Neuronal stem cell (in vitro differentiated cells): ENCODE measurements at places on chromosomes 13 and 19.

DNA sequence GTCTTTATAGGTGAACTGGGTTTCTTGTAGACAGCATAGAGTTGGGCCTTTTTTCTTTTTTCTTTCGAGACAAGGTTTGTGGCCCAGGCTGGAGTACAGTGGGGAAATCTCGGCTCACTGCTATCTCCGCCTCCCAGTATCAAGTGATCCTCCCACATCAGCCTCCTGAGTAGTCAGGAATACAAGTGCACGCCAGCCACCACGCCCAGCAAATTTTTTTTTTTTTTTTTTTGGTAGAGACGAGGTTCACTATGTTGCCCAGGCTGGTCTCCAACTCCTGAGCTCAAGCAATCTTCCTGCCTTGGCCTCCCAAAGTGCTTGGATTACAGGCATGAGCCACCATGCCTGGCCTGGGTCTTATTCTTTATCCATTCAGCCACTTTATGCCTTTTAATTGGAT lies 5.1 kb upstream of the CALM3 start:
- H3K27me3 ChIP-seq = no peaks in the 10 kb centered on the region
- no peaks in the 10 kb centered on the region for H3K36me3 ChIP-seq
- no peaks in the 10 kb centered on the region for H3K4me1 ChIP-seq
- DNase-seq = no peak

DNA sequence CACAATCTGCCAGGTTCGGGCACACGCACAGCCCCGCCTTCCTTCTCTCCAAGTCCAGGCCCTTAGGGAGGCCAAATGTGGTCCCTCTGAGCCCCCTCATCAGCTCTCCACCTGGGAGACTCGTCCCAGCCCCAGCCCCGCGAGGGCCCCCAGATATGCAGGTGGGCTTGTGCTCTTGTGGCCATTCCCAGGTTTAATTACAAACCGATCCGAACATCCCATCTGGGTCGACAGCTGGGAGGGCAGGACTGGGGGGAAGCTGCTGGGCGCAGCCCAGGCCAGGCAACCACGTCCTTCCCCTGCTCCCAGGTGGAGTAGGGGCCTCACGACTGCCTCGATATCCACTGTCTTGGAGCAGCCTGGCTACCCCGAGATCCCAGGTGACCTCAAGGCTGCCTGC lies 7.5 kb upstream of the C2CD4C start:
- H3K4me3 ChIP-seq = no peak overlapping the region
- peaks cover 30% of the 10 kb centered on the region for H3K4me1 ChIP-seq
- no peak for DNase-seq
- H3K27ac ChIP-seq = no peak overlapping the region
- H3K36me3 ChIP-seq = no peaks in the 10 kb centered on the region

- DNase-seq = no peak
- H3K27ac ChIP-seq = no peak overlapping the region
- no peaks in the 10 kb centered on the region for H3K4me1 ChIP-seq
- peak overlapping the region; percentile 73 for H3K4me3 ChIP-seq
- no peaks in the 10 kb centered on the region for H3K36me3 ChIP-seq
Measured at GRCh38 chr13:102774214-102774568, 605 bp upstream of the TEX30 start.

DNA sequence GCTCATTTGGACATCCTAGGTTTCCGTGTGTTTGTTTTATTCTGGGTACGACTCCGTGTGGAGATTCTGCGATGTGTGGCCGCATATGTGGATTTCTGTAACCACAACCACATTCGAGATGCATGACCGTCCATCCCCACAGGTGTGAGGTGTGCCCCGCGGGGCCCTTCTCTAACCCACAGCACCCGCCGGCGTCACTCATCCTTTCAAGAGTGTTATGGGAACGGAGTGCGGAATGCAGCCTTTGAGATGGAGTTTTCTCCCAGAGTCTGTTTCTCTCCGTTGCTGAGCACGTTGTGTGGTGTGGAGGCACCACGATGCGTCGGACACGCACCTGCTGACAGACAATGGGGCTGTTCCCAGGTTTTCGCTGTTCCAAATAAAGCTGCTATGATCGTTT lies 40.0 kb downstream of the C13orf46 start:
- peaks cover 6% of the 10 kb centered on the region for H3K4me1 ChIP-seq
- no peaks in the 10 kb centered on the region for H3K36me3 ChIP-seq
- no peak overlapping the region for H3K4me3 ChIP-seq
- H3K27me3 ChIP-seq = no peaks in the 10 kb centered on the region

GRCh38 chr13:41304551-41304950 lies 6.5 kb upstream of the NAA16 start:
- H3K4me1 ChIP-seq = no peaks in the 10 kb centered on the region
- no peaks in the 10 kb centered on the region for H3K27me3 ChIP-seq
- no peak overlapping the region for H3K27ac ChIP-seq
- H3K4me3 ChIP-seq = no peak overlapping the region
- no peaks in the 10 kb centered on the region for H3K36me3 ChIP-seq

GRCh38 chr13:100454876-100455275 lies 133.7 kb downstream of the GGACT start:
- DNase-seq = no peak
- no peaks in the 10 kb centered on the region for H3K4me1 ChIP-seq
- no peak overlapping the region for H3K4me3 ChIP-seq
- H3K27ac ChIP-seq = no peak overlapping the region

DNA sequence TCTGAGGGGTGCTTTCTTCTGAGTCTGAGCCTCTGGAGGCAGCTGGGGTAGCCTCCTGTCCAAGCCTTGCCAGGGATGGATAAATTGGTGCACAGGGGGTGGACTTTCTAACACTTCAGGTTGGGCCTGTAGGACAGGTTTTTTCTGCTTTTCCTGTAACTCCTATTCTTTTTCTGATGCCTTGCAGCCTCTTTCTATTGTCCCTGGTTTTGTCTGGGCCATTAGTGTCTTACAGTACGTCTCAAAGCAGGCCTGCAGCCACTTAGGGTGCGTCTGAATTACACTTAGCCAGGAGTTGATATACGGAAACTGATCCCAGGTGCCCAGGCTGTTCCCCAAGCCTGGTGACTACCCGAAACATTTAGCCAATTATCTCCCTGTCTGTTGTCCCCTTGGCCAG lies 213.3 kb upstream of the HTR2A start:
- no peak overlapping the region for H3K27ac ChIP-seq
- peaks cover 6% of the 10 kb centered on the region for H3K4me1 ChIP-seq
- no peaks in the 10 kb centered on the region for H3K36me3 ChIP-seq
- no peak overlapping the region for H3K4me3 ChIP-seq

DNA sequence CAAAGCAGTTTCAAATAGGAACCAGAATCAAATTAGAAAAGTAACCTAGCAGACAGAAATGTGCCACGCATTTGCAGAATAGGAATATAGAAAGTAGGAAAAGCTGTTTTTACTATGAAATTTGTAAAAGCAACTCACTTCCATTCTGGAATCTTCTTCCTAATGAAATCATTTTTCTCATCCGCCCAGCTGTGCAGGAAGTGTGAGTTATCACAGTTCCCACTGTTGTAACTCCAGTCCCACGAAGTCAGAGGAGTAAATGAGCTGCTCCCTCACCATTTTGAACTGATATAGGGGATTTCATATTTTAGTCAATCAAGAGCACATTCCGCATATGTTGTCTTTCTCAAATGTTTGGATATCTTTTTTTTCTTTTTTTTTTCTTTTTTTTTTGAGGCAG lies 230.8 kb downstream of the TBC1D4 start:
- no peaks in the 10 kb centered on the region for H3K27me3 ChIP-seq
- DNase-seq = no peak
- no peak overlapping the region for H3K27ac ChIP-seq
- H3K4me3 ChIP-seq = no peak overlapping the region

DNA sequence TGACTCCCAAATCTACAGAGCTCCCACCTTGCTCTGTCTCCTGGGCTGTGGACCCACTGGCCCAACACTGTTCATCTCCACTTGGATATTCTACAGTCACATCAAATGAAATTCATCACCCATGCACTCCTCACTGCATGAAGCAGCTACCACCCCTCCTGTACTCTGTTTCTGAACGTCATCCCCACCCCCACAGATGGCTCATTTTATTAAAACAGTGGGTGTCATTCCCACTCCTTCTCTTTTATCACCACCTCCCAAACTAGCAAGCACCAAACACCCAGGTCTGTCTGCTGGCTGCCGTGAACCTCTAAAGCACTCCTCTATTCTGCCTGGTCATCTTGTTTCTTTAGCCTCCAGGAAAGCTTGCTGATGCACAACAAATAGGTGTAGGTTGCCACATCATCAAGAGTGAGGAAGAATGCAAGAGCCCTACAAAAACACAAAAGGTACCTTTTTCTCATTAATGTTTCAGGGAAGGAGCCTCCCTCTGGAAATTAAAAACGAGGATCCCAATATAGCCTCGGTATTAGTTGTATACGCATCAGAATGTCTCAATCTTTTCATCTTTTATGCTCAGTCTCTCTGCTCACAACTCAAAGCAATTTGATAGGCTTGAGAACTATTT lies 91.8 kb downstream of the MIPEP start:
- H3K27ac ChIP-seq = no peak overlapping the region
- no peaks in the 10 kb centered on the region for H3K4me1 ChIP-seq
- no peak for DNase-seq
- H3K27me3 ChIP-seq = no peaks in the 10 kb centered on the region

- peaks cover 3% of the 10 kb centered on the region for H3K4me1 ChIP-seq
- no peak overlapping the region for H3K27ac ChIP-seq
Measured at GRCh38 chr13:52406629-52407028, 657 bp upstream of the THSD1 start.

DNA sequence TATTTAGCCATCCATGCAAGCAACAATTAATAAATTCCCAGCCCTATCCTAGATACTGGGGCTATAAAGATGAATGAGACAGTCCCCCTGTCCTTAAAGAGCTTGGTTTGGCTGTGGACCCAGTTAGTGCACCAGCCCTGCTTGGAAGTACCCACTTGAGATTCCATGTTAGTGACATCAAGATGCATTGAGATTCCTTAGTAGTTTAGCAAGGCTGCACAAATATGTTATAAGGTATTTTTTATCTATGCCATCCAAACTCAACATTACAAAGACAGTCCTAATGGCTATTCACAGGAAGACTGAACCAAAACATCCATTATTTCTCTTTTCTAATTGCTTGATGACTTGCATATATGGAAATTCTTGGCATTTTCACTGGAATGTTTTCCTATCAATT lies 48.8 kb upstream of the RAP2A start:
- H3K36me3 ChIP-seq = peaks cover 7% of the 10 kb centered on the region
- no peak overlapping the region for H3K27ac ChIP-seq
- no peak for DNase-seq
- H3K27me3 ChIP-seq = no peaks in the 10 kb centered on the region
- no peaks in the 10 kb centered on the region for H3K4me1 ChIP-seq

GRCh38 chr13:96794669-96795068 lies 199.6 kb downstream of the OXGR1 start:
- no peak overlapping the region for H3K4me3 ChIP-seq
- no peaks in the 10 kb centered on the region for H3K4me1 ChIP-seq

DNA sequence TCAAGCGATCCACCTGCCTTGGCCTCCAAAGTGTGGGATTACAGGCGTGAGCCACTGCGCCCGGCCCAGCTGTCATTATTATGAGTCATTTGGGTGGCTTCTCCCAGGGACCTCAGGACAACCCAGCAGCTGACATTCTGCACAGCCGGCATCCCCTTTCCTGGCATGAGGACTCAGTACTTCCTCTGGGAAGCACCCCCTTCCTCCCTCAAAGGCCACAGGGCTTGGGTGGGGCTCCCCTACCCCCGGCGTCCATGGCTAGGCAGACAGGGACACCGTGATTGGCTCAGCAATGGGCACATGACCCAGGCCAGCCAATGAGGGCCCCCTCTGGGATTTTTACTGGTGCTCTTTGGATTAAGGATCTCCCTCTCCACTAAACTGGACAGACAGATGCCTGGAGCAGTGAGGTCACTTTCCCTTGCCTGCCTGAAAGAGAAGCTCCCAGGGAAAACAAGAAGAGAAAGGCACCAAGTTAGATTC lies 6.0 kb downstream of the KANK2 start:
- H3K27ac ChIP-seq = no peak overlapping the region
- H3K4me3 ChIP-seq = no peak overlapping the region
- peaks cover 3% of the 10 kb centered on the region for H3K36me3 ChIP-seq
- H3K27me3 ChIP-seq = no peaks in the 10 kb centered on the region
- peaks cover 7% of the 10 kb centered on the region for H3K4me1 ChIP-seq
- no peak for DNase-seq

DNA sequence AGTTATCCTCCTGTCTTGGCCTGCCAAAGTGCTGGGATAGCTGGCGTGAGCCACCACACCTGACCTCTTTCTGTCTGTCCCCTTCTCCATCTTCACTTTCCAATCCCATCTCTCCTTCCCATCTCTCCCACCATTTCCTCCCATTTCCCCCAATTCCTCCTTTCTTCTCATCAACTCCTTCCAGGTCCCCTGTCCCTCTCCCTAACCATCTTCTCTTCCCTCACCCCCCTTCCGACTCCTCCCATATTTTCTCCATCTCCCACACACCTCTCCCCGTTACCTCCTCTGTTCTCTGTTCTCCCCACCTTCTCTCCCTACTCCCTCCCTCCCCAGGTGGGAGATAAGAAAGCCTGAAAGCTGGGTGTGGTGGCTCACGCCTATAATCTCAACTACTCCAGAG lies 40.6 kb downstream of the KEAP1 start:
- H3K27me3 ChIP-seq = no peaks in the 10 kb centered on the region
- H3K36me3 ChIP-seq = peaks cover 2% of the 10 kb centered on the region
- DNase-seq = no peak

- H3K4me3 ChIP-seq = no peak overlapping the region
- DNase-seq = no peak
- no peaks in the 10 kb centered on the region for H3K4me1 ChIP-seq
- H3K27me3 ChIP-seq = no peaks in the 10 kb centered on the region
- H3K36me3 ChIP-seq = no peaks in the 10 kb centered on the region
Measured at GRCh38 chr19:3336680-3337523, 29.5 kb upstream of the NFIC start.

DNA sequence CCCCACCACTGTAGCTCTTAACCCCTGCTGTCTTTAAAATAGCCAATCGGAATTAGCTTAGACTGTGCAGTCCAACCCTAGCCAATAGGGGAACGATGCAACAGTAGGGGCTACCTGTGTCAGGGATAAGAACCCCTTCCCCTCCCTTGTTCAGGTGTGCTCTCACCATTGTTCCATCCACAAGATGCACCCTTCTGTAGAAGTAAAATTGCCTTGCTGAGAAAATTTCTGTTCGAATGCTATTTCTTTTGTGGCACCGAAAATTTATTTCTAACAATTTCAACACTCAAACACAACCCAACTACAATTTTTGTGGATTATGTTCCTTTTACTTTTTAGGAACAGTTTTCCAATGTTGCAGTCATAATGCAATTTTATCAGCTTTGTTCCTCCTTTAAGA lies 3.6 kb upstream of the ZNF583 start:
- H3K27me3 ChIP-seq = no peaks in the 10 kb centered on the region
- H3K4me3 ChIP-seq = no peak overlapping the region
- peaks cover 18% of the 10 kb centered on the region for H3K36me3 ChIP-seq
- H3K27ac ChIP-seq = no peak overlapping the region

GRCh38 chr13:49877629-49878218 lies 58.4 kb downstream of the SPRYD7 start:
- no peak overlapping the region for H3K4me3 ChIP-seq
- H3K27me3 ChIP-seq = no peaks in the 10 kb centered on the region
- no peaks in the 10 kb centered on the region for H3K4me1 ChIP-seq
- peak; percentile 36 for DNase-seq
